Effector CD8-positive, alpha-beta T cell (primary cell): ENCODE measurements at places on chromosomes 11 and 22.

- DNase-seq = no peak
These were observed 142.6 kb upstream of the BLID start for GRCh38 chr11:122258446-122259194.

DNA sequence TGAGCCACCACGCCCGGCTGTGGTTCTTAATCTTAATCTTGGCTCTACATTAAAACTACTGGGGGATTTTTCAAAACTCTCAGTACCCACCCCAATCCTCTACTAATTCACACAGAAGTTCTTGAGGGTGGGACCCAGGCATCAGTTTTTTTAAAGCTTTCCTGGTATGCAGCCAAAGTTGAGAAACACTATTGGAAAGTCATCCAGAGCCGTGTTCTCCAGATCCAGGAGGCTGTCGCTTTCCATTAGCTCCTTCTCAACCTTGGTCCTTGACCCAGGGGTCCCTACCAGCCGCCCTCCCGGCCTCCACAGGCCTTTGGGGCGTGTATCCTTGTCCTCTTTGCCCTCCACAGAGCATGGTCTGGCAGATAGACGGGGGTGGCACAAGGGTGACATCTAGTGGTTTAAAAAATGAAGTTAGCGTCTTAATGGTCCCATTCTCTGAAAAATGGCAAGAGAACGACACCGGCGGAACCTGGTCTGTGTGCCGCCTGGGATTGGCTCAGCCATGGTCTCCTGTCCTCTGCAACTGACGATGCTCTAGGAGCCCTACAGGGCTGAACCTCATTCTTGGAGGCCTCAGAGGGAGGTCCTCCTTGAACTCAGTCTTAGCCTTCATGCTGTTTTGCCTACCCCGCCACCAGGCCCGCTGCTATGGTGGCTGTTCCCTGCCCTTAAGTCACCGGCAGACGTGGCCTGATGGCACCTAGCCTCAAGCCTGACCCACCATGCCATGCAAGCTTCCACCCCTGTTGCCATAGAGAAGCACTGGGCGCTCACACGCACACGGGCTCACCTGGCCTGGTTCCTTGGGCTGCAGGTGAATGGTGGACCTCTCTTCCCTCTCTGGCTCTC is 152.0 kb upstream of the SYN3 start:
- no peak for DNase-seq

- DNase-seq = no peak
These were observed 145.9 kb downstream of the ELP4 start for GRCh38 chr11:31655483-31655882.

DNA sequence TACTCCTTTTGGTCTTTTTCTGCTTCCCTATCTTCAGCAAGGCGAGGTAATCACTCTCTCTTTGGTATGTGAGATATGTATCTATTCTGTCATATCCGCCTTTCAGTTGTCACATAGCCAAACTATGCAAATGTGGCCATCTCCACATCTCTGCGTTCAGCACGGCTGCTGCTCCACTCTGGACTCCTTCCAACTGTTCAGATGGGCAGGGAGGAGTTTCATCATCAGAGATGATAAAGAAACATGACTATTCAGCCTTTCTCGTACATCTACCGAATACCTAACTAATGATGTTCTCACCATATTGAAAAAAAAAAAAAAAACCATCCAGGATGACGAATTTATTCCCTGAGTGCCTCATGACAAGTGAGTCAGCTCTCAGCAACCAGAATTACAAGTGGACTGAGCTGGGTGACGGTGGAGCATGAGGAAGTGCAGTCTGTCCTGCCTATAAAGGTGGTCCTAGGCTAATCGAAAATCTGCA is 899.6 kb downstream of the OPCML start:
- DNase-seq = no peak

GRCh38 chr11:113332638-113333329 is 18.4 kb downstream of the TTC12 start:
- DNase-seq = no peak

GRCh38 chr22:40325315-40325714 is 21.0 kb upstream of the ADSL start:
- peak; percentile 21 for DNase-seq

GRCh38 chr22:41532908-41533825 is 11.1 kb downstream of the POLR3H start:
- peak; percentile 55 for DNase-seq

GRCh38 chr11:124788521-124788920 is 11.7 kb downstream of the MSANTD2 start:
- no peak for DNase-seq

- no peak for DNase-seq
These were observed 15.0 kb upstream of the ESAM start for GRCh38 chr11:124776865-124777645.

DNA sequence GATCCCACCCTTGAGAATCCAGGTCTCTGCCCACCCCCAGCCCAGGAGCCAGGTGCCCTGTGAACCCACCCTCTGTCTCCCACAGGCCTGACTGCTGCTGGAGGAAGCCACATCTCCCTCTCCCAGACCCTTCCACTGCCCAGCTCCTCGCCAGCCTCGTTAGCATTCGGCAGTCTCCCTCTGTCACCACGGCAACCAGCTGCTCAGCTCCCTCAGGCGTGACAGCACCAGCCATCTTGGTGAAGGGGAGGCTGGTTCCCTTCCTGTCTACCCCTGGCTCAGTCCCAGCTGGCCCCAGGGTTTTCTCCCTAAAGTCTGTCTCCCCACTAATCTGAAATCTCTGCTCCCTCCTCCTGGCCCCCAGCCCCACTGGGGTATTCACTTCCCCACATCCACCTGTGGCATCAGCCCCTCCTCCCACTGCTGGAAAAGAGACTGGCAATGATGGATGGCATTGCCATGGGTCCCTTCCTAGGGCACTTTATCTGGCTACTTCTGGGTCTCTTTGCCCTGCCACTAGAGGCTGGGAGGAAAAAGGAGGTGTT is 28.1 kb downstream of the NRXN2 start:
- no peak for DNase-seq

DNA sequence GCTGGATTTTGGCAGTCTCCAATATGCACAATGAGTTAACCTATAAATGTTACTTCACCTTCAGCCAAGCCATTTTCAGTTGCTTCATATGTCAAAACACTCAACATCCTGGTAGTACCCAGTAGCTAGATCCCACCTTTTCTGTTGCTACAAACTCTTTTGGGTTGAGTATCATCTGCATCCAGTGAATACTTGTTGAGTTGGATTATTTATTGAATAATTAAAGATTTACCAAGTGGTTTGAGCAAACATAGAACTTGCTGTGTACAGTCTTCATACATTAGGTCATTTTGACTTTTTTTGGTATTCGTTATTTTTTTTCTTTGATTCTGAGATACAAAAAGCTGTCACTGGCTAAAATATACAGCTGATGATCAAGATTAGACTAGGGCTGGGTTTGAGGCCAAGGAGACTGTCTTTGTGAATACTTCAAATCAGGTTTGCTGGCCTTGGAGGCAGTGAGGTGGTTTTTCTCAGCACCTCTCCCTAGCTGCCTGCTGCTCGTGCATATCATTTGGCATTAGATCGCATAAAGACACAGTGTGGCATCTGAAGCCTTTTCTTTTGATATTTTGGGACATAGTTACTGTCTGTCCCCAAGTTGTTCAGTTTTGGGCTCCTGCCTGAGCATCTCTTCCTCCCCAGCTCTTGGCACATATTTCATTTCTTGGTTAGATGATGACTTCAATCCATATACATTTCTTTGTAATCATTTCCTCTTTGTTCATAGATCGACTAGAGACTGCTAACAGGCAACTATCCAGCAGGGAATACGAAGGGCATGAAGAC is 62.8 kb downstream of the AMOTL1 start:
- no peak for DNase-seq

DNA sequence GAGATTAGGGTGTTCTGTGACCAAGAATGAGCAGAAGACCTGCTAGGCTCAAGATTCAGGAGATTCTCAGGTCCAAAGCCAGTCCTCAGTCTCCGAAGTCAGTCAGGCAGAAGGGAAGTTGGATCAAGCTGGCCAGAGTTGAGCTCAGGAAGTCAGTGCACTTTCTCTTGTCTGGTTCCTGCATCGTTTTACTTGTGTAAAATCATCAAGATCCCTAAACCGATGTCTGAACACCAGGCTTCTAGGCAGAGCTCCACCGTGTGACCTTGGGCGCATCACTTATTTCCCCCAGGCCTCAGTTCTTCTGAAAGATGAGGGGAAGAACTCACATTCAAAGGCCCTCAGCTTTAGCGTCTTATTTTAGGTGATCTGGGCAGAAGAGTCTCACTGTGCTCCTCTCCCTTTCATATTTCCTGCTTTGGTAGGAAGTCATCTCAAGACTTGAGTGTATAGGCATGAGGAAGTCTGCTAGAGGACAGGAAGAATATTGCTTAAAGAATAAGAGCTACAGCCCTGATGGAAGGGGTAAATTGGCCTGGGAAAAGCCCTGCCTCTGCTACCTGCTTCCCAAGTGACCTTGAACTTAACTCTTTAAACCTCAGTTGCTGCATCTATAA is 20.2 kb downstream of the NF2 start:
- no peak for DNase-seq

DNA sequence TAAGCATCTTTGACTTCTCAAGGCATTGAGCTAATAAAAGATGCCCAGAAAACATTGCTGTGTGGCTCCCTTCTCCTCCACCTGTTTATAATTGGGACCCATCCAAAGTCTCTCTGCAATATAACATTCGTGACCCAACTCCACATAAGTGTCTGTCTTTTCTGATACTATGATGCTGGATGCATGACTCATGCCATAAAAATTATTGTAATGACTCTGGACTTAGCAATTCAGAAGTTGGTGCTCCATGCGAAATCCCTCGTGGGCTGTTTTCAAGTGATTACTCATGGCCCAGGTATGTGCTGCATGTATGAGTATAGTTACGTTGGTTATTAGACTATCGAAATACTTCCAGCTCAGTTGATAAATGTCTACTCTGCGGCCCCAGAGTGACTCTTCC is 11.7 kb downstream of the FJX1 start:
- no peak for DNase-seq

DNA sequence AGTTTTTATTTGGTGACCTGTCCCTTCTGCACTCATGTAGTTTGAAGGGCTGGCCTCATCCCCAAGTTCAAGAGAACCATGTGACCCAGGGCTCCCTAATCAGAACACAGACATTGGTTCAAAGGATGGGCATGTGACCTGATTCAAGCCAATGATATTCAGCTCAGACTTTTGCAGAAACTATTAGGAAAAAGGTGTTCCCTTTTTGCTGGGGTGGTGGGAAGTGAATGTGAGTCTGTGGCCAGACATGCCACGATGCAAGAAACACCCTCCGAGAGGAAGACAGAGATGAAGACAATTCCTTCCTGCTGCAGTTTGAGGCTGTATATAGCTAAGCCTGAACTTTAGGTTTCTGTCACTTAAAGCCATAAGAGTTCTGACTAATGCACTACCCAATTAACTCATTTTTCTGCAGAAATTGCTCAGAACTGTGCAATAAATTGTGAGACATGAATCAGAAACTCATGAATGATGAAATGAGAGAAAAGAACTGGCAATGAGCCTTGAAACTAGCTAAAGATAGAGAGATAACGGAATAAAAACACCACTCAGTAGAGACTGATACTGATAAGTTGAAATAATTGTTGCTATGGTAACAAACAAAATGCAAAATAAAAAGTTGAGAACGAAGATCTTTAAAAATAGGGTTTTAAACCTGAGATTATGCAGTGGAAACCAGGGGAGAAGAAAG is 9.2 kb upstream of the MAPK1 start:
- DNase-seq = no peak

GRCh38 chr11:101428918-101429317 is 154.9 kb downstream of the TRPC6 start:
- no peak for DNase-seq

- DNase-seq = no peak
These were observed 4.1 kb upstream of the ATXN10 start for GRCh38 chr22:45667486-45667885.

DNA sequence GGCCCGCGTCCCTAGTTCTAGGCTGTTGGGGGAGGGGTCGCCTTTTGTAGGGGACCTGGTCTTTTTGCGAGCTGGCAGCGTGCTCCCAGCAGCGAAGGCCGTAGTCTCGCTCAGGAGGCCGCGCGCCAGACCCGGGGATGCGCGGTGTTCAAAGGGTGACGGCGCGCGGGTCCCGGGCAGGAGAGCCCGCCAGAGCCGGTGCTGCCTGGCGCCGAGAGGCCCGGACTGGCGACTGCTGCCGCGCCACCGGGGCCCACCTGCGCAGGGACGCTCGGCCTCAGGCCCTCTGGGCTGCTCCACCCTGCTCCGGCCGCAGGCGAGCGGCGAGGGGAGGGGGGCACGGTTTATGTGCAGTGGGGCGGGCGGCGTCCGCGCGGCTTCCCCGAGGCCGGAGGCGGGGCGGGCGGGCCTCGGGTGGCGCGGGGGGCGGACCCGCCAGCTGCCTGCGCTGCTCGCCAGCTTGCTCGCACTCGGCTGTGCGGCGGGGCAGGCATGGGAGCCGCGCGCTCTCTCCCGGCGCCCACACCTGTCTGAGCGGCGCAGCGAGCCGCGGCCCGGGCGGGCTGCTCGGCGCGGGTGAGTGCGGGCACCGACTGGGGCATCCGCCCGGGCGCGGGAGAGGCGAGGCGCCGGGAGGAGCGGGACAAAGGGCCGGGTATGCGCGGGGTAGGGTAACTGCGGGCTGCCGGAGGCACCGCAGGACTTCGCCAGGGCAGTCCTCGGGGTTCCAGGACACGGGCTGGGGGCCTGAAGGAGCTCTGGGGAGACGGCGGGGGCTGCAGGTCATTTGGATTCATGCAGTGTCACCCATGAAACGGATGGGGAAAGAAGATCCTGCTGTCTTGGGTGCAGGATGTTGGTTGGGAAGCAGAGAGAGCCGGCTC is at the start of gene PRSS23:
Gene PRSS23, plus strand, starts transcription at position 467 of the 884 bp plus-strand sequence. CDS start 7,102 bp downstream, outside the sequence.
- no peak for DNase-seq

DNA sequence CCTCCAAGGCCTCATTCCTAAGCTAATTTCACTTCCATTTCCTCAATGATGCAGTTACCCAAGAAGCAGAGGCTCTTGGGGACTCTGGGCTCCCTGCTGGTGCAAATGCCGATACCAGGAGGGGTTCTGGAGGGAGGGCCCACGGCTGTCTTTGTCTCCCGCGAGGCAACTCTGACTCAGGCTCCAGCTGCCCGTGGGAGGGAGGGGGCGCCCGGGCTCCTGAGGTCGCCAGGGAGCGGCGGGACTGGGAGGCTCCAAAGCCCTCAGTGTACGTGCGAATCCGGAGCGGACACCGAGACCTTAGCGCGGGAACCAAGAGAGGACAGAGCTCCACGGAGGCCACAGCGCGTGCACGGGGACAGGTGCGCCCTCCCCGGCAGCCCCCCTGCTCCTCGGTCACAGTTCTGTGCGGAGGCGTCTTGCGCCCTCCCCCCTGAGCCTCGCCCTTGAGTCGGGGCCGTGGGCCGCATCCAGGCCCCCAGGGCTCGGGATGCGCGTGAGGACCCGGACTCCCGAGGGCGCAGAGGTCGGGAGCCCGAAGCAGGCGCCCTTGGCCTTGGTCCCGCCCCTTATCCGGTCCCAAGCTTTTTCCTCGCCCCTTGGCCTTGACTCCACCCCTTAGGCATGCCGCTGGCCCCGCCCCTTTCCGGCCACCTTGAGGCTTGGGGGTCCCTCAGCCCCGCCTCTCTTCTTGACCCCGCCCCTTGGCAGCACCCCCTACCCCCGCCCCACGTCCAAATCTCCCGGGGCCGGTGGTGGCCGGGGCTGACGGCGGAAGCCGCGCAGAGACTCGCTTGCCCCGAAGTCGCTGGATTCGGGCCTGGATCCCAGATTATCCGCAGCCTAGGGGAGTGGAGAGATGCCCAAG is 4.7 kb upstream of the SHISA8 start:
- peak; percentile 42 for DNase-seq
